ENCODE measurements at places on chromosomes 3 and 15.
A peak's percentile ranks its signal among the peaks of the same experiment; 100 is the strongest.

GRCh38 chr3:101464235-101464634, 48.8 kb downstream of the SENP7 start:
- no peak for DNase-seq

DNA sequence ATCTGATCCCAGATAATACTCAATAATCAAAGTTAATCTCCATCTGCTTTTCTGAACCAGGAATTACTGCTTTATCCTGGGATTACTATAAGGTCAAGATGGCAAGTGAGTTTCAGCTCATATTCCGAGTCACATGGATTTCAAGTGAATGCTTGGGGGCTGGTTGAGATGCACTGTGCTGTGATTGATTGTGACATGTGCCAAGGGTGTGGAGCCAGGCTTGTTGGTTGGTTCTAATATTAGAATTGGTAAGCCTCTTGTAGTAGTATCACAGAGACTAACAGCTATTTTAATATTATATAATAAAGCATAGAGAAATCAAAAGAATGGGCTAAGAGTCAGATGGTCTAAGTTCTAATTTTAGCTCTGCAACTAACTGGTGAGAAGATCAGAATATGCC, 74.2 kb upstream of the ICE2 start:
- DNase-seq = no peak

- DNase-seq = no peak
Measured at GRCh38 chr15:70024521-70024920, 73.2 kb downstream of the TLE3 start.

DNA sequence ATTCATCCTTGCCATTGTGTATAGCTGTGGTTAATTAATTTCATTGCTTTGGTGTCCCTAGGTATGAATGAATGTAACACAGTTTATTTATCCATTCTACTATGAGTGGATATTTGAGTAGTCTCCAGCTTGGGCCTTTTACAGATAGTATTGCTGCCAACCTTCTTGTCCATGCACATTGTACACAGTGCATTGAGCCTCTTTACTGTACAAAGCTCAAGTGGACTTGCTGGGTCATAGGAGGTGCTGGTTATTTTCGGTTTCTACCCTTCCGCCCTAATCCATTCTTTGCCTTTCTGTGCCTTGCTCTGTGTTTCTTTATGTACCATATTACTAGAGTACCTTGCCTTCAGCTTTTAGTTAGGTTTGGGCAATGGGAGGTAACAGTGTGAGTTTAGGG, 60.7 kb downstream of the DUT start:
- no peak for DNase-seq

DNA sequence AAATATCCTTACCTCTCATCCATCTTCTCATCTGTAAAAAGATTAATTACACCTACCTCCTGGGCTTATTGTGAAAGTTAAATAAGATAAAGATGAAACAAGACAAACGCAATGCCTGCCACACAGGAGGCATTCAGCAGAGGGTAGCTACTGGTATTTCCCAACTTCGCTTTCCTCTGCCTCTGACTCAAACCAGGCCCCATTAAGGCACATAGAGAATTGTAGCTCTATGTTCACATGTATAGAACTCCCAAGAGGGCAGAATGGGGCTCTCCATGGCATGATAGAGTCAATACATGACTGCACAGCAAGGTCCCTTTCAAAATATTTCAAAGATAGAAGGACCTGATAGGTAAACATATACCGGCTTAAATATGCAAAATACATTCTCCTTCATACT, 1.4 kb downstream of the LYSMD2 start:
- DNase-seq = no peak

DNA sequence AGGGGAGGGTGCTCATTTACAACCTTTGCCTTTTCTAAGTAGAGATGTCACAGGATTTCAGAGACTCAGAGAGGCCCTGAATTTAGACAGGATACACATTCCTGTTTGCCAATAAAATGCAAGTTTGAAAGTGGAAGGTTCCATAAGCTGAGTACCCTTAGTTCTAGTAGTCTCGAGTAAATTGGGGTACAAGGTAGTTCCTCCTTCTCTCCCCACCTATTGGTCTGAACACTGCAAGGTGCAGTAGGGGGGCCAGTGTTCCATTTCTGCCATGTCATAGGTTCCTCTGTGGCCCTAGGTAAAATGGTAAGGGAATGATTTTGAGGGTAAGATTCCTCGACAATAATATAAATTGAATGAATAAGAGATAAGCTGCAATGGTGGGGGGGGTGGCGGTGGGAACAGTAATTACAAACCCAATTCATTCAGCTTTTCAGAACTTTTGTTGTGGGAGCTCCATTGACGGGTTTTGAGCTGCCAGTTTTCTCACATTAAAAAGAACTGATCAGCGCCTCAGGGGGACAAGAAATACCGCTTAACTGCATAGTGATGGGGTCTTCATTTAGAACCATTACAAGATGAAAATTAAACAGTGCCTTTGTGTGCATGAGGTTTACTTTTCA, 5.9 kb downstream of the SOX2 start:
- no peak for DNase-seq

GRCh38 chr3:20380295-20380694, 194.3 kb upstream of the SGO1 start:
- no peak for DNase-seq

- no peak for DNase-seq
Measured at GRCh38 chr3:18791752-18792151, 356.6 kb upstream of the KCNH8 start.

DNA sequence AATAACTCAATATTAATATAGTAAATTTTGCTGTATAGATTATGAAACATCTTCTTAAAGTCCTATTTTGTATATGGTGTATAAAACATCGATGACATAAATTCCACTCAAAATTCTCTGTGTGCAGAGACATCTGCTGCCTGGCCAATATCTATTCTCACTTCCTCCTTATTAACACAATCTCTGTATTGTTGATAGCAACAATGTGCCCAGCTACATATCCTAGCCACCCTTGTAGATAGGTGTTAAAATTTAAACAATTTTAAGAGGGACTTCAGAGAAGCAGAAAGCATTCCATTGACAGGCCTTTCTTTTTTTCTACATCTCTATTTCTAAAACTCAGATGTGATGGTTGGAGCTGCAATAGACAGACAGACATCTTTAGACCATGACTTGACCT, 72.3 kb downstream of the FGF12 start:
- no peak for DNase-seq

DNA sequence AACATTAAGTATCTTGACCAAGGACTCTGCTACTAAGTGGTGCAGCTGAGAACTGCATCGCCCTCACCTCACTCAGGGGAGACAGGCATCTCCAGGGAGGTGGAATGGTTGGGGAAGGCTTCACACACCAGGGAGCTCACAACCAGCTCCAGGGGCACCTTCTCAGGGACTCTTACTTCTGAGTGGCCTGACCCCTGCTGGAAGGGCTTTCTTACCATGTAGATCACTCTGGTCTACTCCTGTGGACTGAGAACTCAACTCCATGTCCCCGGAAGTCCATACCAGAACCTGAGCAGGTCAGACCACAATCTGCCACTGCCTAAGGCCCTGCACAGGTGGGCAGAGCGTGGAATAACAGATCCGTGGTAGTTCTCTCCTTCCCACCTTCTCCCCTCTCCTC, 140.5 kb downstream of the TLE3 start:
- DNase-seq = no peak

- DNase-seq = no peak
Measured at GRCh38 chr3:37969596-37970100, 20.9 kb upstream of the VILL start.

DNA sequence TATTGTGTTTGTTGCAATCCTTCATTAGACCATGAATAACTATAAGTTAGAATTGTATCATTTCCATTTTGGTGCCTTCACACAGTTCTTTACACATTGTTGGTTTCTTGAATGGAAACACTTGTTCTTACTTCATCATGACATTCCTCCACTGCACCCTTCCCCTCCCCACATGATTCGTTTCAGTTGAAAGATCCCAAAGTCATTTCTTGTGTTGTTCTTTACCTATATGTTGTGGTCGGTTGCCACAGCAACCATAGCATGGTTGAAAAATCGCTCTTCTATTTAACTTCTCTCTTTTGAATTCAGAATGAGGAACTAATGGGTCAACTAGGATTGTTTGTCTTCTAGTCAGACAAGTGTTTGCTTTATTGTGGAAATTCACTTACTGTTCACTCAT, 103.3 kb downstream of the IL1RAP start:
- no peak for DNase-seq

GRCh38 chr3:83453056-83453455, 1505.7 kb upstream of the CADM2 start:
- no peak for DNase-seq

GRCh38 chr15:37767841-37768455, 166.5 kb upstream of the TMCO5A start:
- no peak for DNase-seq

- peak; percentile 31 for DNase-seq
Measured at GRCh38 chr3:122410639-122411038, 5.2 kb downstream of the WDR5B start.

DNA sequence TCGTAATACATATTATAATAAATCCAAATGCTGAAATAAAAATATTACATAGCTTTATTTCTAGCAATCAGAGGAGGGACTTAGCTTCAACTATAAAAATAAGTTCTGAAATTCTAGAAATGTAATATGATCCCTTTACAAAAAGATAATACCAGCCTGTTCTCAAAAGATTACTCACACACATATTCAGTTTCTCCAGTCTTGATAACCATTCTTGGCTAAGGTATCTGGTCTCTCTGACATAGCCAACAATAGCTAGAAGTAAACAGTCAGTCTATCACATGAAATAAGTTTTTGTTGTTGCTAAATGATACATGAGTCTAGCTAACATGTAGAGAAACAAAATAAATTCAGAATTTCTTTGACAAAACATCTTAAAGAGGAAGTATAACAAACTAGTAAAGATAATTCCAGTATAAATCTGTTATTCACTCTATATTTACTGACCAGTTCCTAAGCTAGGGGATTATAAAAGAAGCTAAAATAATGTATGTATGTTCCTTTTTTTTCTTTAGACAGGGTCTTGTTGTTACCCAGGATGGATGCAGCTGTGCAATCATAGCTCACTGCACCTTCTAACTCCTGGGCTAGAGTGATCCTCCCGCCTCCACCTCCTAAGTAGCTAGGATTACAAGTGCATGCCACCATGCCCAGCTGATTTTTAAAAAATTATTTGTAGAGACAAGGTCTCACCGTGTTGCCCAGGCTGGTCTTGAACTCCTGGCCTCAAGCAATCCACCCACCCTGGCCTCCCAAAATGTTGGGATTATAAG, 170.6 kb downstream of the TBL1XR1 start:
- DNase-seq = no peak

GRCh38 chr15:68114356-68114755, 60.2 kb downstream of the PIAS1 start:
- no peak for DNase-seq

- DNase-seq = no peak
Measured at GRCh38 chr3:66638717-66639116, 137.9 kb upstream of the LRIG1 start.

DNA sequence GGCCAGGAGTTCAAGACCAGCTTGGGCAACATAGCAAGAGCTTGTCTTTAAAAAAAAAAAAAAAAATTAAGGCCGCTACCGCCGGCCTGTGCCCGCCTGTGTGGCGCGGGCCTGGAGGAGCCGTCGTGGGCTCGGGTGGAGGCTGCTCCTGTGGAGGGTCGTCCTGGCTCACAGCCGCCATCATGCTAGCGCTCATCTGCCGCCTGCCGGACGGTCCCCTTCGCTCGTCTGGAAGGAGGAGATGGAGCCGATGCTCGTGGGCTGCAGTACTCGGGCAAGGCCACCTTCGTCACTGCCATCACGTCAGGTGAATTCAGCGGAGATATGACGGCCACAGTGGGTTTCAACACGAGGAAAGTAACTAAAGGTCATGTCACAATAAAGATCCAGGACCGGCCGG, 37.4 kb downstream of the TFRC start:
- DNase-seq = no peak

DNA sequence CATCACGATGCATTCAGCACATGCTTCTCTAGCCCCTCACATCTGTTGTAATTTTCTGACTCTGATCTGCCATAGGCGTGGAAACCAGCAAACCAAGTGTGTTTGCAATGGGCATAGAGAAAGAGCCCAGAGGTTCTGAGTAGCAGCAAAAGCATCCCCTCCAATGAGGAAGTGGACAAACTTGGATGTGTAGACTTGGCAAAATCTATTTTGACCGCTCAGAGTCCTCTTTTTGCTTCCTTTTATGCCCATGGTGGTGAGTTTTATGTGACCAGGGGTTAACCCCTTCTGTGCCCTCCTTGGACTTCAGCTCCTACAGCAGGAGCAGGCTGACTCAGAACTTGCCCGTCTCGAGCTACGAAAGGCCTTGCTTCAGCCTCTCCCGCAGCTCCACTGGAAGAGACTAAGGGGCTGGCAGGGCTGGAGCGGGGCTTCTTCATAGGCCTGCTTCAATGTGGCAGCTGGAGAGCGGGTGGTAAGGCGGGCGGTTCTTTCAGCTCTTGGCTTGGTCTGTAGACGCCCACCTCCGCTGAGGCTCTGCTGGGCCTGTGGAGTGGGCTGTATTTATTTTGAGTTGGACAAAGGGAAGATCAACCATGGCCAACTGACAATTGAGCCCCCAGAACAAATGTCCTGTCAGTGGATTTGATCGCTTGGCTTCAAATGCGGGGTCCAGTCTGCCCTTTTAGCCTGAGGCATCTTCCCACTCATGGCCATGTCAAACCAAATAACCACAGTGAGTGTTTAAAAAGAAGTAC, 6.5 kb upstream of the ETV5 start:
- DNase-seq = no peak

DNA sequence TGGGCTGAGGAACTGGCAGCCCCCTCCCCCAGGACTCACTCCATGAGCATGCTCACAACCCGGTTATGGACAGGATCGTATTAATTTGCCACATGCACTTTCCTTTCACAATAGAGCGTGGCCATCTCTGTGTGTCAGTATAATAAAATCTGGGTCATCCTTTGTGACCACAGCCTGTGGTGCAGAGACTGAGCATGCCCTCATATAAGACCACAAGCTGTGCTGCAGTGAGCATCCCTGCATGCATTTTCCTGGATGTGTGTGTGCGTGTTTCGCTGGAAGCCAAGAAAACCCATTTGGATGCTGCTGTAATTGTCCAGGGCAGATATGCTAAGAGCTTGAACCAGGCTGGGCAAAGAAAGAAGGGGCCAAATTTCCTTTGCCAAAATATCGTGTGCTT, 39.7 kb downstream of the CYP11A1 start:
- no peak for DNase-seq

GRCh38 chr3:73586190-73586589, 38.6 kb downstream of the PDZRN3 start:
- no peak for DNase-seq
